Pancreas (tissue), 10 donors: ENCODE measurements at places on chromosomes 3 and 15.

- DNase-seq = peak; percentile 73
Observed at GRCh38 chr3:192514081-192514753, 213.1 kb downstream of the FGF12 start.

- no peak for DNase-seq
Observed at GRCh38 chr3:177641206-177641605, 443.9 kb upstream of the TBL1XR1 start.

GRCh38 chr3:14976317-14976716 is 28.9 kb downstream of the NR2C2 start:
- DNase-seq = no peak

GRCh38 chr3:55442861-55443260 is 44.2 kb downstream of the WNT5A start:
- no peak for DNase-seq

DNA sequence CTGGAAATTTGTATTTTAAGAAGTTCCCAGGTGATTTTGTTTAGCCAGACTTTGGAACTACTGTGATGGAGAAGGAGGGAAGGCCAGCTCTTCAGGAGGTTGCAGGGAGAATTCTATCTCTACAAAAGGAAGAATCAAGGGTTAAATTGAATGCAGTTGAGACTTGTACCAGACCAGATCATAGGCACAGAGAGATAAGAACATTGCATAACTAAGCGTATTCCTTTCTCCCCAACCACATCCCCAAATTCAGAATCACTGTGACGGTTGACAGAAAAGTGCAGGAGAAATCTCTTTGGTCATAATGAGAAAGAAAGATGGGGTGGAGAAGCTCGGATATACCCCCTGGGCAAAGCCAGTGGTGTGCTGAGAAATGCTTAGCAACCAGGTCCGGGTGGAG is 7.2 kb downstream of the PLD1 start:
- DNase-seq = no peak

- no peak for DNase-seq
Observed at GRCh38 chr3:83890763-83891135, 1068.0 kb upstream of the CADM2 start.

DNA sequence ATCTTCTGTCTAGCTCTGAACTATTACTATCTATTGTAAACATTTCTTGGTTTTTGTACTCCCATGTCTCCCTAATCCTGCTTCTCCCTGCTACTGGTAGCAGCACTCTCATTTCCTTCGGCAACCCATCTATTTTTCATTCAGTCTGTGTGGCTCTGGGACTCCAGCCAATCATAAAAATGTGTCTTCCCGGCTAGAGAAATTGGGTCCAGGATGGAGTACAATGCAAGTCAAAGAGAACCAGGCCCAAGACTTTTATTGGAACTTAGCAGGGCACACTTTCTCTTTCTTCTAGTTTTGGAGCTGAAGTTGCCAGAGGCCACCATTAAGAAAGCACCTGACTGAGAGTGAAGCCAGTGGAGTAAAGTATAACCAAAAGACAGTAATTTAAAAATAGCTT is 22.8 kb upstream of the ARHGEF26 start:
- no peak for DNase-seq

GRCh38 chr15:54998661-54999060 is 198.1 kb downstream of the RSL24D1 start:
- DNase-seq = no peak

DNA sequence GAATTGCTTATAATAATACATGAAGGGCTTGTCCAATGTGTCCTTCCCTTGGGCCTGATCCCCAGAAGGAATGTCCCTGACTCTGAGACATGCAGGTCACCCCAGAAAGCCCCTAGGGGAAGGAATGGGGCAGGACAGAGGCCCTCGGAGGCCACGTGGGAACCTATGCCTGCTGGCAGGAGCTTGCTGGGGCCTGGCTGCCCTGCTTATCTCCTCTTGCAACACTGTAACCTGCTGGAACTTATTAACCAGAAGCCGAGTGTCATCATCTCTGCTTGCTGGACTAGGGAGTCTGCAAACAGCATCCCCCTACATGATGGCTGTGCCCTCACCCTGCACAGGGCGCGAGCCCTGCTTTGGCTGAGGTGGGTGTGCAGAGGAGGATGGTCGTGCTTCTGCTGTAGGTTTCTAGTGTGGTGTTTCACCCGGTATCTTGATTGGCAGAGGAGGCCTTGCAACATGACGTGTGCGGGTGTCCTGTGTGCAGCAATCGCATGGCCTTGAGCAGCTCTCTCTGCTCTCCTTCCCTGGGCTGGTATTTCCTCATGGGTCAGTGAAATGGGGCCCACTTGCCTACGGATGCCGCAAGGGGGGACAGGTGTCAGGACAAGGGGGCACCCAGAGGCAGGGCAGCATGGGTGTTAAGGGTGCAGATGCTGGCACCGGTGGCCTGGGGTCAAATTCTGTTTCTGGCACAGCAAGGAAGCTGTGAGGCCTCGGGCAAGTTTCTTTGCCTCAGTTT is 5.0 kb downstream of the CHST13 start:
- DNase-seq = peak; percentile 84

- DNase-seq = peak; percentile 34
Observed at GRCh38 chr3:107373896-107374295, 3.3 kb upstream of the CCDC54 start.

DNA sequence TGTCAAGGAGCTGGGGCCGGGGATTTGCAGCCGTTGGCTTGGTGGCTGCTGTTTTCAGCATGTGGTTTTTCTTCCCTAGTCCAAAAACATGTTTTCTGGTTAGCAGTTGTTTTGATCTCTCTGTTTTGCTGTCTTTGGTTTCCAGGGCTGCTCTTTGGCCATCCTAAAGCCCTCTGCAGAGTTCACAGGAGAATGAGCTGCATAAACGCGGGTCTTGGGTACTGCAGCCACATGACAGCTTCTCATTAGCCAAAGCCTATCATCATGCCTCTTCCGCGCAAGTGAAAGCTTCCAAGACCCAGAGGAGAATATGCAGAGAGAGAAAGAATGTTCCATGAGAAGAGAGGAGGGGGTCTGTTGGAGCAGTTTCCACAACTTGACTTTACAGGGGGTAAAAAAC is 138.5 kb downstream of the NTRK3 start:
- no peak for DNase-seq

GRCh38 chr3:13854492-13854891 is 25.4 kb downstream of the WNT7A start:
- peak; percentile 43 for DNase-seq

DNA sequence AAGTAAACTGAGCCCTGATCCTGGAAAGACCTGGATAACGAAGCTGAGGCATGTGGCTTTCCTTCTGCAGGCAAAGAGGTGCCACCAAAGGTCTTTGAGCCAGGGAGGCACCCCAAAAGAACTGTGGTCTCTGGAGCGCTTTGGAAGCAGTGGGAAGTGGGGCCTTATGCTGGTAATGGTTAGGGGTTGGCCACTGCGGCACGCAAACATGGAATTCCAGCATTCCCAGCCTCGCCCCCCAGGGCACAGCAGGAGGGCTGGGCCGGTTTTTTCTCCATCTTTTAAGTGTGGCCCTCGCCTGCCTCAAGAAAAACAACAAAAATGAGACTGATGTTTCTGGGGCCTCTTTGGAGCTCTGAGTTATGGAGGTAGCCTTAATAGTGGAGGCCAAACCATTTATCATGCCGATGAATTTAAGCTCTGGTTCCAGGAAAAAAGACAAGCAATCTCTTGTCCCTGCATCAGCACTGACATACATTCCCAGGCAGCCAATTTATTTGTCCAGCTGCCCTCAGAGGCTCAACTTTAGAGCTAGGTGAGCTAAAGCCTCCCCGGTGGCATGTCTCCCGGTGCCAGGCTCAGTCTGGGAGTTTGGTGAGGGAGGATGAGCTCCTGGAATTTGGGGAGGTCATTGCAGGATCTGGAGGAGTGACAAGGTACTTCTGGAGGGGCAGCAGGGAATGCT is 109.0 kb downstream of the TLE3 start:
- DNase-seq = no peak

DNA sequence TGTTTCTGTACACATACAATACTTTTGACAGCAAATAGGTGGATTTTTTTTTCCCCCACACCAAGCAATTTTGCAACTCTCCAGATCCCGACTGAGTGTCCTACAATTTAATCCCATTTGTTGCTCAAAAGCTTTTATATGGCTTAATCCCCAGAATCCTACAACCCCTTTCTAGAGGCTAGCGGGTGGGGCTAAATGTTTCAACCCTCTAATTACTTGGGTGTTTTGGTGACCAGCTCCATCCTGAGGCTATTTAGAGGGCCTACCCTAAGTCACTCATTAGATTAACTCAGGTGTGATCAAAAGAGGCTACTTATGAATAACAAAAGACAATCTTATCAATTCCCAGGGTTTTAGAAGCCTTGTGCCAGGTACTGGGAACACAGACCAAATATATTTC is 21.0 kb upstream of the FBXL2 start:
- no peak for DNase-seq

- DNase-seq = no peak
Observed at GRCh38 chr3:47394140-47394870, 13.5 kb downstream of the PTPN23 start.

DNA sequence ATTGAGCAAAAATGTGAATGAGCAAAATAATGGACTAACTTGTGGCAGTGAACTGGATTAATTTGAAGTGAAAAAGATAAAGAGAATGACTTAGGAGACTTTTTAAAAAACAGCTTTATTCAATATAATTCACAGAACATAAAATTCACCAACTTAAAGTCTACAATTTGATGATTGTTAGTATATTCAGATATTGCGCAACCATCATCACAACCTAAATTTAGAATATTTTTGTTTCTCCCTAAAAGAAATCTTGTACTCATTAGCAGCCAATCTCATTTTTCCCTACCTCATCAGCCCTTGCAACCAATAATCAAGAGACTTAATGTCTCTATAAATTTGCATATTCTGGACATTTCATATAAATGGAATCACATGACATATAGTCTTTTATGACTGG is 496.5 kb downstream of the IGSF11 start:
- no peak for DNase-seq

DNA sequence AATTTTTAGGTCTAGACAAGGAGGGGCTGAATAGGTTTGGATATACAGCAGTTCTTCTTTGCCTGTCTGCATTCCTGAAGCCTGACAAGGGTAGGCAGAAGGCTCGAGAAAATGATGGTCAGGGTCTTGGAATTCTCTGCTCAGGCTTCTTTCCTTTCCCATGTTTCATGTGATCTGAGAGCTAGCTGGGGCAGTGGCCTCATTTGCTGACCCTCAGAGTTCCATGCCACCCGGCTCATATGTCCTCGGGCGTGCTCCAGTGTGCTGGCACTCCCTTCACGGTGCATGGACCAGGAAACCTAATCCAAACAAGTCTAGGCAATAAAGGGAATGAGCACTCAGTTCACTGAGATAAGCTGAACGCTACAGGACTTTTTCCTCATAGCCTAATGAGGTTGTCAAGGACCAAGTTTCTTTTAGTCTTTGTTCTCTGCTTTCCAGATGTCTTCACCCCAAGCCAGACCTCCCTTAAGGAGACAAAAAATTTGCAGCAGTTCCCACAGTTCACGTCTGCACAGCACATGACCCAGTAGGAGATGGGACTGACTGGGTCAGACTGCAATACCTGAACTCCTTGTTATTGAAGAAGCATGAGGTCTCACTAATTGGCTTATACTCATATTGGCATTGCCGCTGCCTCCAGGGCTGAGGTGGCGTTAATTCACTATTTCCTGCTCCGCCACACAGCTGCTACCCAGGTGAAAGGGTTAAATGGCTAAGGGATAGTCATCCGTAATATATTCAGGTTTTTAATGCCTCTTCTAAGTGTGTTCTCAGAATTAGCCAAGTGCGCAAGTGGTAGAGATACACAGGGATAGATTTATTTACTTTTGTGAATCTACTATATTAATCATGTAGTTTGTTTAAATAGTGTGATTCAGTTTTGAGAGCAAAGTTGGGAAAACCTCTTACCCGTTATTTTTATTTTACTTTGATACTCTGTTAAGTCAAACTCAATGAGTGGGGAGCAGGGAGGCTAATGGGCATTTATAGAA is 15.3 kb upstream of the RTP4 start:
- DNase-seq = no peak

DNA sequence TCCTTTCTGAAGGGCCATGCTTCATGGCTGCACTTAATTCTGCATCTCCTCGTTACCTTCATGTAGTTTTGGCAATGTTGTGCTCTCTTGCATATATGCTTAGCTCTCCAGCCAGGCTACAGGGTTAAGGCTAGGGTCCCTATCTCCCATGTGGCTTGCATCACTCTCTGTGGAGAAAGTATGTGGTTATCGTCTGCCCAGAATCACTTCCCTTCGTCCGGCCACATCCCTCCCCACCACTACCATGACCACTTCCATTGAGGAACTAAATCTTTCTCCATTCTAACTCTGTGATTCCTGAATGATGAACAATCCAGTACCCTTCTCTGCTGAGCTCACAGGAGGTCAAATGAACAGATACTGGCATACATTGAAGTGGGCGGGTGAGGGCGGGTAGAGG is 34.0 kb downstream of the WWTR1 start:
- DNase-seq = no peak

- no peak for DNase-seq
Observed at GRCh38 chr3:145911016-145911415, 250.0 kb downstream of the PLOD2 start.

DNA sequence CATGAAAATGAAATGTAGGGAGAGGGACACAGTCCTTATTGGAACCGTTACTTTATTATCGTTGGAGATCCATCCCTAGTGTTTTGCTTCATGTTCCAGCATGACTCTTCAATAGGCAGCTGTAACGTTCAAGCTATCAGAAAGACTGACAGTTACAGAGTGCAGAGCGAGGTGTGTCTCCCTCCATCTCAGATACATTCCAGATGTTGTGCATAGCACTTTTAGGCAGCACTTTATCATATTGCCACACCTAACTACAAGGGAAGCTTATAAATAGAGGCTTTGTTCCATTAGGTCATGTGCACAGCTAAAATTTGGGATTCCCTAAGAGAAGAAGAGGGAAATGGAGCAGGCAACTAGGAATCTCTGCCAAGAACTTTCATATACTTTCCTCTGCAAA is 1009.6 kb downstream of the ROBO2 start:
- DNase-seq = no peak

GRCh38 chr15:101276501-101277037 is 716 bp downstream of the SELENOS start:
- DNase-seq = no peak

- DNase-seq = no peak
Observed at GRCh38 chr3:197854596-197855343, 63.7 kb downstream of the LRCH3 start.

DNA sequence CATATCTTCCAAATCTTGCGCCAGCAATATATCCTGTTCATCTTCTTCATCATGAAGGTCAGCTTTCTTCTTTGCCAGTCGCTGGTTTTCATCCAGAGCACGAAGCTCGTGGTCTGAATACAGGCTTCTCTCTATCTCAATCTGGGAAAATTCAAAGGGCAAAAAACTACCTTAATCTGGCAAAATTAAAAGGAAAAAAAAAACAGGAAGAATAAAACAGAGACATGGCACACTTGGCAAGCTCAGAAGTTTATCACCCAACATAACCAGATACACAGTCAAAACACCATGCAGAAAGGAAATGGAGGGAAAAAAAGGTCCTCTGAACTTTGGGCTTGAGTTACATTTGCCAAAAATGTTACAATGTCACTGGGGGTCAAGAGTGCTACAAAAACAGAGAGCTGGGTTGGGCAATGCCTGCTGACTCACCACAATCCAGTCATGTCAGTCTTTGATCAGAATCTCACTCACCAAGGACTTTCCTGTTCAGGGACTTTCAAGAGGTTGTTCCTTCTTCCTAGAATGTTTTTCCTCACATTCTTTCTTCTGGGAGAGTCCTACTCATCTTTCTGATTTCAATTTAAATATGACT is 1.5 kb downstream of the MRPL46 start:
- no peak for DNase-seq
